ENCODE measurements at places on chromosomes 1 and 21.

GRCh38 chr21:17051054-17051453, 461.8 kb upstream of the CXADR start:
- DNase-seq, result no peak

GRCh38 chr1:73910466-73910865, 287.5 kb downstream of the LRRIQ3 start:
- no peak for DNase-seq

- DNase-seq, result no peak
Measured at GRCh38 chr1:21570885-21571284, 61.7 kb downstream of the ALPL start.

GRCh38 chr1:157203166-157203565, 65.0 kb upstream of the ETV3 start:
- DNase-seq, result no peak

GRCh38 chr1:92478393-92478792, 8.3 kb downstream of the GFI1 start:
- DNase-seq, result no peak

GRCh38 chr1:167104256-167104633, 10.4 kb downstream of the STYXL2 start:
- no peak for DNase-seq

DNA sequence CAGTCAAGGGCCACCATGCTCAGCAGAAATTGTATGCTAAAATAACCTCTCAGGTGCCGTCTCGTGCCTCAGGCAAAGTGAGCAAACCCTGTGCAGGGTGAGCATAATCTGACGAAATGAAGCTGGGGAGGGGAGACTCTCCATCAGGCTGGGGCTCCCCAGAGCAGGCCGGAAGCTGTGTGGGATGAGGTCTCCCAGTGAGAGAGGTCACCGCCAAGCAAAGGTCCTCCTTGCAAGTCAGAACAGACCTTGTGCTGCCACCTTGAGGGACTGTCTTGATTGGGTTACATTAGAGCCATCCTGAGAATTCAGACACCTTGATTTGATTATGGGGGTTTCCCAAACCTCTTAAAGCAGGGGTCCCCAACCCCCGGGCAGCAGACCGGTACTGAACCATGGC, 64.2 kb downstream of the ZNF684 start:
- DNase-seq, result no peak

DNA sequence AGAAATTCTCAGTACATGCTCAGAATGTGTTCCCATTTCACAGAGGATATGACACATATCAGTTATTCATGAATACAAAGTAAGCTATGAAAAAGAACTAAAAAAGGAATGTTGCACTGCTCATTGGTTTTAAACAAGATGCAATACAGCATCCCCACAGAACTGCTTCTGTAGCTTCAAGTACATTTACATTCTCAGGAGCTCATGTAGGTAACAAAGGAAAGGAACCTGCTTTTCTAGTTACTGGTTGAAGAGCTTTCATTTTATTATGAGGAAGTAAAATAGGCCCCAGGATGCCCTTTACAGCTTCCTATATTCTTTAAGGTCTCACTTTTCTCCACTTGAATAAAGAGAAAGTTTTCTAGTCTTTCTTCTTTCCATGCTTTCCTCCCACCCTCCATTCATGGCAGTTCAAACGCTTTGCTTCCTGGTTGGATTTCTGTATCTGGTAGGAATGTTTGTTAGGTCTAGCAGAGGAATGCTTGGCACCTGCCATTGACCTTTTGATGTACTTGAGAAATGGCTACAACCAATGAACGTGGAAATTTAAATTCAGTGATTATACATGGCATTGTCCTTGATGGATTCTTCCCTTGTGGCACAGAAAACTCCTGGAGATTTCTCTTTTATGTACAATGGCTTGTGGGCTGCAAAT, 27.1 kb upstream of the KCNK2 start:
- no peak for DNase-seq

All from occipital lobe (tissue), 3 donors.